Uterine smooth muscle cell (primary cell): ENCODE measurements at places on chromosomes 4 and X. TPM values are rescaled to one million over a fixed set of nuclear protein-coding genes. Genes with fewer than 3 reads are reported as not detected.

FRMD7 gene
- 0.11 TPM in 1 of 2 replicates, not detected in the other for total RNA-seq

GAGE12E gene
- not detected in 2 replicates for total RNA-seq

FSTL5 gene
- total RNA-seq: under 0.01 and 0.50 TPM in 2 replicates

HSFX4 gene
- not detected in 2 replicates for total RNA-seq
